ENCODE measurements at places on chromosomes 2 and 18.

DNA sequence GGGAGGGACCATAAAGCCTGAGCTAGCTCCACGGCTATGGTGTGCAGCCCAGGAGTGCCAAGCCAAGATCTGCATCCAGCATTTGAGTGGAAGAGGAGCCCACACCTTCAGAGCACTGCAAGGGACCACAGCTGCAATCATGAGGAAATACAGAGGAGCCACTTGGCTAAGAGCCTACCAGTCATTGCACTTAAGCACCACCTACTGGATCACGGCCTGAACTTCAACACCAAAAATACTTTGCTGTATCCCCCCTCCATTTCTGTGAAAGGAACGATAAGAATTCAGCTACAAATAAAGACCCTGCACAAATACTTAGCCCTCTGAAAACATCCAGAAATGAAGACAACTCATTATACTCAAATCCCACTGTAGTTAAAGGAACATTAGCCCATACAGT, 545.3 kb downstream of the TSN start:
- ATAC-seq, result no peak

DNA sequence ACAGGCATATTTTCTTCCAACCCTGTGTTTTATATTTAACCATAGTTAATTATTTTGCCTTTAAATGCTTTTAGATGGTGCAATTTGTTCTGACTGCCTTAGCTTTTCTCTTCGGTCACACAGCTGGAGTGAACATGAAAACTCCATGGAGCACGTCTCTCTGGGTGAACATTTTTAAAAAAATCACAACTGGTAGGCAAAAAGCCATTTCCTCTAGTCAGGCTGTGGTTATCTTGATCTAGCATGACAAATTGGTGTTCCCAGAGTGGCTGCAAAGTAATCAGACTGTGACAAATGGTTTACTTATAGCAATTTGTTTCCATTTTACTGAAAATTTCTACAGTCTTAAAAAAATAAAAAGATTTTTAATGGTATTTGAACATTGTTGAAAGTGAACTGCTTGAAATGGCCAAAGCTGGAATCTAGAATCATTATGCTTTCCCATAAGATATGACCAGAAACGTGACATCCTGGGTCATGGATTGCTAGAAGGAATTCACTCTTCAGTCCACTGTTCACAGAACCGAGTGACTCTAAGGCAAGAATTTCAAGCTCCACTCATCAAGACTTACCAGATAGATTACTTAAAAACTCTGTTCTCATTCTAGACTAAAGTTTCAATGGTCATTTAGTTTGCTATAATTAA, 703.6 kb downstream of the CPS1 start:
- ATAC-seq, result no peak

GRCh38 chr2:105842555-105842954, 97.8 kb downstream of the NCK2 start:
- ATAC-seq, result no peak

DNA sequence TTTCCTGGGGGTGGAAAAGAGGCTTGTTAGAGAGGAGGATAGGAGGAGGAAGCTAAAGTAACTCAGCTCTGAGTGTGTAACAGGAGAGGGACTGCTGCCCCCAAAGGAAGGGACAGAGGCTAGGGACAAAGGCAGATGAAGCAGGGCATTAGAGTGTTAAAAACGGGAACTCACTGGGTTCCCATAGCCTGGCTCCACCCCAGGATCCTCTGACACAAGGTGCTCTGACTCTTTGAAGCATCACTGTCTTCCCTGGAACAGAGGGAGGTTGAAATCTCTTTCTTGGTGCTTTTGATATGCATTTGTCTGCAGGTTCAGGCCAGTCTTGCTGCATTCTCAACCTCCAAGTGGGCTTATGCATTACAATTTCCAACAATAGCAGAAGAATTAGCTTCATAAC, 22.9 kb downstream of the IL36A start:
- no peak for ATAC-seq

DNA sequence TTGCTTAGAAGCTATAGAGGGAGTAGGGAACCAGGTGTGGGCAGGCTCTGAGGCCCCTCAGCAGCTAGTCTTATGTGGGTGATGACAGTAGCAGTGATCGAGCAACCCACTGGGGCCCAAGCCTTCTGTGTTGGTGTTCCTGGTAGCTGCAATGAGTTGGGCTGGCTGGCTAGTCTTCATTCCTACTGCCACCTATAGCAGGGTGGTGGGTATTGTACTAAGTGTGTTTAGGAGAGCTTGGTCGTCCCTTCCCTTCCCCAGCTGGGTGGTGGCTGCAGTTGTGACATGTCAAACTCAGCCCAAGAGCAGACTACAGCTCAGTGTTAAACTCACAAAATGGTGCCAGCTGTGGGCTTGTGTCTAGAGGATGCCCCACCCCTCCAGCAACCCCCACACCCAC, 486.1 kb upstream of the UBE2E3 start:
- no peak for ATAC-seq

GRCh38 chr2:79982445-79982844, 322.1 kb downstream of the LRRTM1 start:
- no peak for ATAC-seq

DNA sequence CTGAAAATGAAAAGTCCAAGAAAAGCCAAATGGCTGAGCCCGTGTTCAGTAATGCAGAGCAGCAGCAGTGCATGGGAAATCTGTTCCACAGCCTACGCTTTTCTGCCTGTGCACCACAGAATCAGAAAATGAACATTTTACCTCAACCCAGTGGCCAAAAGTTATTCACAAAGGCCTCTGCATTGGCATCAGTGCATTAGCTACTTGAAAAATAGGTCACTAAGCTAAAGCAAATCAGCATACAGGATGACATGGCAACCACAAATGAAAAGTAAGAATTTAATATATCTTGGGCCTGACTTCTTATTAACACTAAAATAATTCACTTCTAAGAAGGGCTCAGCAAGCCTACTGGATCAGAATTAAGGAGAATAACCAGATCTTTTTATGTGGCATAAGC, 1145.3 kb upstream of the CHAC2 start:
- ATAC-seq, result no peak

GRCh38 chr2:113391073-113391472, 46.4 kb upstream of the ZNG1B start:
- no peak for ATAC-seq

GRCh38 chr2:173814306-173814705, 150.9 kb downstream of the SP3 start:
- ATAC-seq, result no peak

- ATAC-seq, result no peak
Measured at GRCh38 chr2:212974692-212975091, 176.7 kb downstream of the IKZF2 start.

GRCh38 chr2:220276741-220277444, 649.5 kb downstream of the SLC4A3 start:
- ATAC-seq, result no peak

- ATAC-seq, result no peak
Measured at GRCh38 chr2:220192994-220193753, 565.7 kb downstream of the SLC4A3 start.

DNA sequence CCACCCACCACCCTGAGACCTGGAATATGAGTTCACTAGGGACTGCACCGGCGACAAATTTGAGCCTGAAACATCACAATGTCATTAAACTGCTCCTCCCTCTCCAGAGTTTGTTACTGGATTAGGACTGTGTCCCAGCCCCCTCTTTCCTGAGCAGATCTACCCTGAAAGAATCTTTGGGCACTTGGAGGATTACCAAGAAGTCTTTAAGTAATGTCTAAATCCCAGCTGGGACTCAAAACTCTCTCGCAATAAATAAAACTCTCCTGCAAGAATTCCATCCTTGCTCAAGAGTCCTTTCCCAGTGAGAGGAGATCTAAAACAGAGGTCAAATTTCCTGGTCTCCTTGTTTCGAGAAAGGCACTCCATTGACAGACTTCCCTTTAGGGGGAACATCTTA, 20.9 kb downstream of the GKN2 start:
- ATAC-seq, result no peak

DNA sequence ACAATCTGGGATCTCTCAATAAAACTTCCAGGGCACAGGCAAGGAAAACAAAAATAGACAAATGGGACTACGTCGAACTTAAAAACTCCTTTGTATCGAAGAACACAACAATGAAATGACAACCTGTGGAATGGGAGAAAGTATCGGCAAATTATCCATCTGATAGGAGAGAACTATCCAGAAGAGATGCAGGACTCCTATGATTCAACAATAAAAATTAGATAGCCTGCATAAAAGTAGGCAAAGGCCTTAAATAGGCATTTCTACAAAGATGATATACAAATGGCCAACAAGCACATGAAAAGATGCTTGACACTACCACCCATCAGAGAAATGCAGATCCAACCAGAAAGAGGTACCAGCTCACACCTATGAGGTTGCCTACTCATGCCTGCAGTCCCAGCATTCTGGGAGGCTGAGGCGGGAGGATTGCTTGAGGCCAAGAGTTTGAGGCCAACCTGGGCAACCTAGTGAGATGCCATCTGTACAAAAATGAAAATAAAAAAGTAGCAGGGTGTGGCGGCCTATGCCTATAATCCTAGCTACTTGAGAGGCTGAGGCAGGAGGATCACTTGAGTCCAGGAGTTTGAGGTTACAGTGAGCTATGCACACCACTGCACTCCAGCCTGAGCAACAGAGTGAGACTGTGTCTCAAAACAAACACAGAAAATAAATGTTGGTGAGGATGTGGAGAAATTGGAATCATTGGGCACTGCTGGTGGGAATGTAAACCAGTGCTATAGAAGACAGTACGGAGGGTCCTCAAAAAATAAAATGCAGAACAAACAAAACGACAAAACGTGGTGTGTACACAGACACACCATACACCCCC, 21.6 kb downstream of the TWIST2 start:
- ATAC-seq, result no peak

DNA sequence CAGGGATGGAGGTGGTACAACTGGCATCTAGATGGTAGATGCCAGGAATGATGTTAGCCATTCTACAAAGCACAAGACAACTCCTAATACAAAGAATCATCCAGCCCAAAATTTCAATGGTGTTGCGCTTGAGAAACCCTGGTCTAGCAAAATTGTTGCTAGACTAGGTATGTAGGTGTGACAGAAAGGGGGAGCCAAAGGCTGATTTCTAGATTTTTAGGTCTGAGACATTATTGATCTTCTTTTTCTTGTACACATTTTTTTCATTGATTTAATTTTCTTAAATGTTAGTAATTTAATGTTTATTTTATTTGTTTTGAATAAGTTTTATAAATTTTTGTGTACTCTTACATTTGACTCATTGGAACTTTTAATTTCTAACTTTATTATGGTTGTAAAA, 216.4 kb downstream of the FSIP2 start:
- ATAC-seq, result no peak

GRCh38 chr18:67730886-67731285, 214.4 kb upstream of the DSEL start:
- ATAC-seq, result no peak

DNA sequence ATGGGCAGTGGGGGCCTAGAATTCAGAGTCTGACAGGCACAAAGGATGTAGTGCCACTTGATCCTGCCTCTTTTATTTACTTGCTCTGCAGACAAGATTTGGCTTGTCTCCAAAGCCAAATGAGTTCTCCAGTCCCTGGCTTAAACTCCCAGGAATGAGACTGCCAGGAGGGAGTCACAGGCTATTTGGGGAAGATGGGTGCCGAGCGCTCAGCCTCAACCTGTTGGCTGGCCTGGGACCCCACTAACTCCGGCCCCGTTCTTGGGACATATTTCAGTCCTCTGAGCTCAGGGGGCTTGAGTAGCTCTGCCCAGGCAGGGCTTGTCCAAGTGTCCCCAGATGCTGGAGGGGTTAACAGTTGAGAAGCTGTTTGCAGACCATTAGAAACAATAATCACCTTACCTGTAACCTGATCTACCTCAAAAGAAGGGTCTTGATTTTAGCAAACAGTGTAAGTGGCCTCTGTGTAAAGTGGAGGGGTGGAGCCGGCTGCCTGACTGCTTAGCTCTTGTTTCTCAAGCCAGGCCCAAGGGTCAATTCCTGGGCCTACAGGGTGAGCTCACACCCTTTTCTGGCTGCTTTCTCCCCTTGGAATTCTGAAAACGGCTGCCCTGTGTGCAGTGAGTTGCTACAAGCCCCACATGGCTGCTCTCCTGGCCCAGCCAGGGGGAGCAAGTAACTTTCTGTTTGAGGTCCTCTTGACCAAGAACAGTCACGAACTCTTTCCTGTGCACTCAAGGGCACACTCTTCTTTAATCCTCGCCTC, 27.1 kb upstream of the FZD5 start:
- ATAC-seq, result no peak

- no peak for ATAC-seq
Measured at GRCh38 chr2:141393214-141393545, 737.6 kb downstream of the LRP1B start.

- ATAC-seq, result no peak
Measured at GRCh38 chr2:26462100-26462499, 15.8 kb downstream of the OTOF start.

DNA sequence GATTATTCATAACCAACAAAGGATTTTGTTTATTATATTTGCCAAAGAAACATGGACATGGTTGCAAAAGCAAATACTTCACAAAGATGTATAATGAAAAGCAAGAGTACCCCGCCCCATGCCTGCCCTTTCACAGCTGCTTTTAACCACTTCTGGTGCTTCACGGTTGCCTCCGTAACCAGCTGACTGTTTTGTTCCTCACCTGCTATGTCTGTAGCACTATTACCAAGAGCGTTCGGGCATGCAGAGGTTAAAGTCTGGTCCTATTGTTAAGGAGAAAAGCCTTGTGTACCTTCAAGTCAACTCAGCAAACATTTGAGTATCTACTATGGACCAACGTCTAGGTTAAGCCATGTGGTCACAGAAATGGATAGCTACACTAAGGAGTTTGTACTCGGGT, 115.2 kb upstream of the FOSL2 start:
- ATAC-seq, result no peak

DNA sequence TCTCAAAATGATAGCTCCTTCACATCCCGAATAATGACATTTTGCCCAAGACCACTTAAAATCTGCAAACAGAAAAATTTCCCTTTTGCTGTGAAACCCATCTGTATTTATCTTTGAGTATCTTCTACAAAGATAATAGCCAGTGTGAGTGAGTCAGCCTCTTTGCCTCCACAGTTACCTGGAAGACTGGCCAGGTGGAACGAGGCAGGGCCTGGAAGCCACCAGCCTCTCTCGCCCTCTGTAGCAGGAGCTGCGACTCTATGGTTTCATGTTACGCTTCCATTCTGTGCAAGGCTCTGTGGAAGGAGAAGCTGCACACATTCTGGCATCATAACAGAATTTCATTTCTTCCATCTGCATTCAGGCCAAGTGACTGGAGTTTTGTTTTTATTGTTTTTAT, 9.5 kb downstream of the ELP2 start:
- no peak for ATAC-seq

- ATAC-seq, result no peak
Measured at GRCh38 chr2:190973726-190974628, 40.0 kb downstream of the STAT1 start.

Data from stimulated activated memory B cell treated with anti-CD40 and anti-IgM and Interleukin-4, amounts not matched to agents 10 μg/mL and 1 μg/mL and 100 μg/mL, for 72 hours (primary cell).